ENCODE measurements at places on chromosomes 13 and 19.

DNA sequence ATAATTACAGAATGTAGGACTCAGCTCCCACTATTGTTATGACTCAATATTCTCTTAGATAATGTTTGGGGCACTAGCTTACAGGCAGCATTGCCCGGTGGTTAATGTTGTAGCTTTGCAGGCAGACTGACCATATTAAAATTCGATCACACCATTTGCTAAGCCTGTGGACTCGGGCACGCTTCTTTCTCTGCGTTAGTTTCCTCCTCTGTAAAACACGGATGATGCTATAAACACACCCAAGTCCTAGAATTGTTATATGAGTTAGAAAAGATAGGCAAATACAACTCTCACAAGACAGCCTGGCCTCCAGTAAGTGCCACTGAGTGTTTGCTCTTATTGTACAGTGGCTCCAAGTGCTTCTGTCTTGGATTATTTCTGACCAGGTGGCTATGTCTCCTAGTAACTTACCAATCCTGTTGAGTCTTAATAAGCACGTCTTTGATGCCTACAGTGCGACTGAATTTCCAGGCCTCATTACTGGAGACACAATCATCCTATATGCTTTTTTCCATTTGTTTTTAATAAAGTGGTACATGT lies 50.0 kb upstream of the ALOX5AP start:
- DNase-seq, result no peak

GRCh38 chr19:54616821-54617560 lies 13.3 kb upstream of the LILRB1 start:
- DNase-seq, result no peak

GRCh38 chr19:42271861-42272534 lies 2.9 kb downstream of the CIC start:
- no peak for DNase-seq

DNA sequence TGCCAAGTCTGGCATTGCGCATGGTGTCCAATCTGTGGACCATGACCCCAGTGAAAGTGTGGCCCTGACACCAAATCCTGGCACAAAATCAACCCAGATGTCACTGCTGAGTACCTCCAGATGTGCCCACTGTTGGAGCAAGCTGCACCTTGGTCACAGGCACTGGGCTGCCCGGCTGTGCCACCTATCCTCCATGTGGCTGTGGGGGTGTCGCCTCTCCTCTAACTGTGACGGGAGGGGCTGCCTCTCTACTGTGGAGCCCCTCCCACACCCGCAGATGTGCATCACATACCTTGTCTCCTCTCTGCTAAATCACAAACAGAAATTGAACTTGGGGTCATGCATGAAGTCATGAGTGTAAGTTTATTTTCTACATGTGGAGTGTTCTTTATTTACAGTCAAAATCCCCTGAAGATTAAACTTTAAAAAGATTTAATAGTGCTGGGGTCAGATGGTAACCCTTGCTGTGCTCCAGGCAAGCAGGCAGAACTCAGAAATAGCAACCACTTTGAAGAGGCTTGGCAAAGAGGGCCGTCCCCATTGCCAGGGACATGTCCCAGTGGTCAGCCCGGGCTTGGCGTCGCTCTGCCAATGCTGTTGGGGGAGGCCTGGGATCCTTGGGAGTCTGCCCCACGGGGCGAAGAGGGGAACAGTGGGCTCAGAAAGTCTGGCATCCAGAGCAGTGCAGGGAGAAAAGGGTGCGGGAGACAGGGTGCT lies 46.4 kb upstream of the ZNF536 start:
- no peak for DNase-seq

GRCh38 chr13:50129081-50129705 lies 113.9 kb downstream of the KCNRG start:
- no peak for DNase-seq

DNA sequence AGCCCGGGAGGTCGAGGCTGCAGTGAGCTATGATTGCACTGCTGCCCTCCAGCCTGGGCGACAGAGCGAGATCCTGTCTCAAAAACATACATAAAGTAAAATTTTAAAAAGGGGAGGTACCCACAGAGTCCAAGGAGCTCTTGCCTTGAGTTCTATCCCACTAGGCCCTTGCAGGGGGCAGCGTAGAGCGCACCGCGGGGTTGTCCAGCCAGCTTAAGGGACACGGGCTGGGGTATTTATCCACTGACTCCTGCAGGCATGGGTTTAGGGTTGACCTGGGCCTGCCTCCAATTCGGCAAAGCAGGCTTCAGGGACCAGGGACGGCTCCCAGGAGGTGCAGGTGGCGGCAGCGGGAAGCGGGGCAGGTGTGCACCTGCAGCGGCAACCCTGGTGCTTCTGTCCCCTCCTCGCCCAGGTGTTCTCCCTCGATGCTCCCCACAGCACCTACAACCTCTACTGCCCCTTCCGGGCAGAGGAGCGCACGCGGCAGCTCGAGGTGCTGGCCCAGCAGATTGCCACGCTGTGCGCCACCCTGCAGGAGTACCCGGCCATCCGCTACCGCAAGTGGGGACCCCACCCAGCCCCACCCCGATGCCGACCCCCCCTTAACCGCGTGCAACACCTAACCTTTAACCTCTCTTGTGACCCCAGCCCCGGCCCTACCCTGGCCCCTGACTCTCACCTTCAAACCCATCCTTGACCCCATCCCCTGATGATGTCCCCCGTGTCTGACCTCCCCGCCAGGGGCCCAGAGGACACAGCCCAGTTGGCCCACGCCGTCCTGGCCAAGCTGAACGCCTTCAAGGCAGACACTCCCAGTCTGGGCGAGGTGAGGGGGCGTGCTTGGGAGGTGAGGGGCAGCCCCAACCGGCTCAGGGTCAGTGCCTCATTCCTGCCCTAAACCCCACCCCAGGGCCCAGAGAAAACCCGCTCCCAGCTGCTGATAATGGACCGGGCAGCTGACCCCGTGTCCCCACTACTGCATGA lies 4.7 kb downstream of the STXBP2 start:
- no peak for DNase-seq

DNA sequence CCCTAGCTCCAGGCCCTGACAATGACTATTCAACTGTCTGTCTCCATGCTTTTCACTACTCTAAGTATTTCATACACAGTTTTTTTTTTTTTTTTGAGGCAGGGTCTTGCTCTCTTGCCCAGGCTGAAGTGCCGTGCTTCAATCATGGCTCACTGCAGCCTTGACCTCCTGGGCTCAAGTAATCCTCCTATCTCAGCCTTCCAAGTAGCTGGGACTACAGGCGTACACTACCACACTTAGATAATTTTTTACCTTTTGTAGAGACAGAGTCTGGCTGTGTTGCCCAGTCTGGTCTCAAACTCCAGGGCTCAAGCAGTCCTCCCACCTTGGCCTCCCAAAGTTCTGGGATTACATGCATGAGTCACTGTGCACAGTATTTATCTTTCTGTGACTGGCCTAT lies 815.4 kb downstream of the DACH1 start:
- no peak for DNase-seq

DNA sequence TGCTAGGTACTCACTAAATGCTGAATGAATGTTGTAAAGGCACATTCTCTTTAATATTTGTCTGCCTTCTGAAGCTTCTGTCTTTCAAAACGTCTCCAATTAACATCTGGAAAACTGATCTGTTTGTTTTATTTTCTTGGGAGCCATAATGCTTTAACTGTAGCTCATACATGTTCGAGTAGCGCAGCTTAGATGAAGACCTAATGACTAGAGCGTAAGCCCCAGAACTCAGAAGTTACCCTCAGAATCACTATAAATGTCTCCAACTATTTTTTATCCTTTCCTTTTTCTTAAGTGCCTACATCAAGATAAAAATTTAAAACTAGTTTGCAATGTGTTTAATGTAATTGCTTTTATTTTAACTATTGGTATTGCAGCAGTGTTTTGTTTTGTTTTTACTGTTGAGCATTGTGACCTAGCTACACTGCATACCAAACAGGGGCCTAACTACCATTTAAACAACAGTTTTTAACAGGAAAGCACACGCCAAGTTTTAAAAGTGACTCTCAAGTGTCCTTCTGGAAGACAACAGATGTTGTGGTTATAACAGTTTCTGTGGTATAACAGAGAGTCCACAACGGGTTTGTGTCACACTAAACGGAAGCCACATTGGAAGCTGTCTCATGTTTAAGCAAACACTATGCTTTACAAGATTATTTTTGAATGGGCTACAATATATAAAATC lies 42.0 kb downstream of the MRPL57 start:
- DNase-seq, result no peak

DNA sequence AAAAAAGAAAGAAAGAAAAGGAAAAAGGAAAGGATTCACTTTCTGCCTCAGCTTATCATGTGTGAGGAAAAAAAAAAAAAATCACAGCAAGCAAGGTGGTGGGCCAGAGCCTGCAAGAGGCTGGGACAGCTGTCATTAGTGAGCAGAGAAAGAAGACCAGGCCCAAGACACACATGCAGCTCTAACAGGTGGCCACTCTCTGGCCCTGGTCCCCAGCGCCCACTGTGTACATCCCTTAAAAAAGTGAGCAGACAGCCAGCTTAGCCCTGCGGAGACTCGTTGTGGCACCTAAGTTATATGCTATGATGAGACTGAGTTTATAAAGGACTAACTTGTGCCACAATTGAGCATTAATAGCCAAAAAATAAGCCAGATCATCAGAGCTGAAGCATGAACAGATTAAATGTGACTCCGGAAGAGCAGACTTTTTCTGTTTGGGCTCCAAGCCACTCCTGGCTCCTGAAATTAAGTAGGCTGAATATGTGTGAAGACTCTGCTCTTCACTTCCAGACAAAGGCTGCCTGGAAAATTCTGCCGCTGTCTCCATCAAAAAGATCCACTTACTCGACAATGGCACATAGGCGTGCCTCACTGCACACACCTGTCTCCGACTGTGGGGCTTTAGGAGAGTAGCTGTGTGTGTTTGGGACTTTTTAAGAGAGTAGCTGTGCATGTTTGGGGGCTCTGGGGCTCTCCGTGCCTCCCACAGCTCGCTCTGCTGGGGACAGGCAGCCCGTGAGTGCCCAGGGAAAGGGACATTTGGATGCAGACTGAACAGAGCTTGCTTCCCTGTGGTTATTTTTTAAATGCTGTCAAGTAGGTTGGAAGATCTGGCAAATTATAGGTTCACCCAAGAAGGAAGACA lies 55.0 kb downstream of the LATS2 start:
- no peak for DNase-seq

DNA sequence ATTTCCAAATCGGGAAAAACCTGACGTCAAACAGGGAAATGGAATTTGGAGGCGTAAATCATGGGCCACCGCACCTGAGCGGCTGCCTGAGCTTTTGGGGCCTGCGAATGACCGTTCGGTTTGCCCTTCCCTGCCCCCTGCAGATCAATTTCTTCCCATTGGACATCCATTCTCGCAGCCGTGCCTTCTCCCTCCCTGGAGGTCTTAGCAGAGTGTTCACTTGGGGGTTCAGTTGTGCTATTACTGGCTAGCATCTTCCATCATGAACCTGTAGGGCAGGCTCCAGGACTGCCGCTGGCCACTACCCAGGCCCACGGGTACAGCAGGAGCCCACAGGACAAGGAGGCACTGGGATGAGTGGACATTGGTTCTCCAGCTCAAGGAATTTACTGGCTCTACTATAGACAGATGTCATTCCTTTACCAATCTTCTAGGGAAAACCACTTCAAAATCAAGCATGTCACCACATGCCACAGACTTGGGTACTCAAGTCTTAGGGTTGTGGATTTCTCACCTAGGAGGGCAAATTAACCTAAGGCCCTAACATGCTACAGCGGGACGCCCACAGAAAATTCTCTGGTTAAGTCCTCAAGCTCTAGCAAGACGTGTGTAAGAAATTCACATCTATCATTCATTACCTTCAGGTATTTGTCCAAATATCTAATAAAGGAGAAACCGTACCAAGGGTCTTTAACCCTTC lies 75.5 kb downstream of the COL4A1 start:
- DNase-seq, result no peak

GRCh38 chr19:4969292-4969771 lies 419 bp downstream of the KDM4B start:
- DNase-seq, result no peak

DNA sequence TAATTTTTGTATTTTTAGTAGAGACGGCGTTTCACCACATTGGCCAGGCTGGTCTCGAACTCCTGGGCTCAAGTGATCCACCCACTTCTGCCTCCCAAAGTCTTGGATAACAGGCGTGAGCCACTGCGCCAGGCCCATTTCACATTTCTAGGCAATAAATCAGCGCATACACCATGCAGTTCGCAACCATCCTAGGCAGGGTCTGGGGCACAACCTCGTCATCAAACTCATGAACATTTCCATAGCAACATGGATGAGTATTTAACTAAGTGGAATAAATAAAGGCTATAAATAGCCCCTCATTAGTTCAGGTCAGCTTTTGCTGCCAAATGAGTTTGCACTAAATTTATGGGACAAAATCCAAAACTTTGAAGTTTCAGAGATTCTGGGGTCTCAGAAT lies 8.2 kb downstream of the MEIS3 start:
- no peak for DNase-seq

DNA sequence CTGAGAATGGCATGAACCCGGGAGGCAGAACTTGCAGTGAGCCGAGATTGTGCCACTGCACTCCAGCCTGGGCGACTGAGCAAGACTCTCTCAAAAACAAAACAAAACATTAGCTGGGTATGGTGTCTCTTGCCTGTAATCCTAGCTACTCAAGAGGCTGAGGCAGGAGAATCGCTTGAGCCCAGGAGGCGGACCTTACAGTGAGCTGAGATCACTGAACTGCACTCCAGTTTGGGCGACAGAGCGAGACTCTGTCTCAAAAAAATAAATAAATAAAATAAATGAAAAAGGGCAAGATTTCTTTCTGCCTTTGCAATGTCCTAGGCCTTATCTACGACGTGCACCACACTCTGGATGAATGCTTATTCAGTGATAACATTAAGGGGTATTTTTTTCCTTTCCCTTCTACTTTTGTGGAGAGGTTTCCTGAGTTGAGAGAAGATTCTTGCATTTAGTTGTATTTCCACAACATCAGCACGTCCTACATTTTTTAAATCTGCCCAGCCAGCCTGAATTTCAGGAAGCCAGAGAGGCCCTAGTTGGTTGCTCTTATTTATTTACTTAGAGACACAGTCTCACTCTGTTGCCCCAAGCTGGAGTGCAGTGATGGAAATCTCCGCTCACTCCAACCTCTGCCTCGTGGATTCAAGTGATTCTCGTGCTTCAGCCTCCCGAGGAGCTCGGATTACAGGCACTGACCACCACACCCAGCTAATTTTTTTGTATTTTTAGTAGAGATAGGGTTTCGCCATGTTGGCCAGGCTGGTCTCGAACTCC lies 26.1 kb upstream of the OR1M1 start:
- DNase-seq, result no peak

- no peak for DNase-seq
These were observed 51.1 kb downstream of the N4BP2L1 start for GRCh38 chr13:32376642-32377415.

- no peak for DNase-seq
These were observed 44.4 kb downstream of the FAM124A start for GRCh38 chr13:51266642-51267041.

- DNase-seq, result no peak
These were observed 12.6 kb upstream of the DCLK1 start for GRCh38 chr13:36143738-36144137.

GRCh38 chr19:41030651-41031050 lies 39.6 kb downstream of the CYP2B6 start:
- DNase-seq, result no peak

DNA sequence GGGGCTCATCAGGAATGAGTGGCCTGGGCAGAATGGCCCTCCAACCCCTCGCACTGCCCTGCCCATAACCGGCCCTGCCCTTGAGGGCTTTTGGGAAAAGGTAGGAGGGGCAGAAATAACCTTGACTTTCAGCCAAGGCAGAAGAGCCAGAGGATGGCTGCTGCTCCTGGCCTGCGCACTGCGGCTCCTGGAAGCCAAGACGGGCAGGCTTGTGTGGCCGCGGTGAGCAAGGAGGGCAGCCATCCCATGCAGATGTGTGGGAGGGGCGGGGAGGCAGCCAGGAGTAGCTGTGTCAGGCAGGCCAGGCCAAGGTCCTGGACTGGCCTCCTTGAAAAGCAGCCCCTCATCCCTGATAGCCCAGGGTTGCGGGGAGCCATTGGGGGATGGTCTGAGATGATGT lies 57.6 kb upstream of the URI1 start:
- DNase-seq, result no peak
